ENCODE measurements at places on chromosomes 1 and 21.
A peak's percentile ranks its signal among the peaks of the same experiment; 100 is the strongest.

DNA sequence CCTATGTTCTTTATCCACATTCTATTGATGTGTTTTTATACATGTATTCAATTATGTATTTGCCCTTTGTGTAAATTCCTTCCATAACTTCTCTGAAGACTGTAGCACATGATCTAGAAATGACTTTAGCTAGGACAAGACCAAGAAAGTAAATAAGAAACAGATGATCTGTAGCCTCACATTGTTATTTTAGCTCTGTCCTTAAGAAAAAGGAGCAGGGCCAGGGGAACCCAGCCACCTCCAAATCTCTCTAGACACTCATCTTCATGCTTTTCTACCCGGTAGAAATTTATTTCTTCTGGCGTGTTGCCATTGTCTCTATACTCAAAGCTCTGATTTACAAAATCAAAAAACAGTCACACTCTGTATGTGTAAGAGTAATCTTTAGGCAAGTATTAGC, 27.1 kb downstream of the CDC7 start:
- no peak for DNase-seq

DNA sequence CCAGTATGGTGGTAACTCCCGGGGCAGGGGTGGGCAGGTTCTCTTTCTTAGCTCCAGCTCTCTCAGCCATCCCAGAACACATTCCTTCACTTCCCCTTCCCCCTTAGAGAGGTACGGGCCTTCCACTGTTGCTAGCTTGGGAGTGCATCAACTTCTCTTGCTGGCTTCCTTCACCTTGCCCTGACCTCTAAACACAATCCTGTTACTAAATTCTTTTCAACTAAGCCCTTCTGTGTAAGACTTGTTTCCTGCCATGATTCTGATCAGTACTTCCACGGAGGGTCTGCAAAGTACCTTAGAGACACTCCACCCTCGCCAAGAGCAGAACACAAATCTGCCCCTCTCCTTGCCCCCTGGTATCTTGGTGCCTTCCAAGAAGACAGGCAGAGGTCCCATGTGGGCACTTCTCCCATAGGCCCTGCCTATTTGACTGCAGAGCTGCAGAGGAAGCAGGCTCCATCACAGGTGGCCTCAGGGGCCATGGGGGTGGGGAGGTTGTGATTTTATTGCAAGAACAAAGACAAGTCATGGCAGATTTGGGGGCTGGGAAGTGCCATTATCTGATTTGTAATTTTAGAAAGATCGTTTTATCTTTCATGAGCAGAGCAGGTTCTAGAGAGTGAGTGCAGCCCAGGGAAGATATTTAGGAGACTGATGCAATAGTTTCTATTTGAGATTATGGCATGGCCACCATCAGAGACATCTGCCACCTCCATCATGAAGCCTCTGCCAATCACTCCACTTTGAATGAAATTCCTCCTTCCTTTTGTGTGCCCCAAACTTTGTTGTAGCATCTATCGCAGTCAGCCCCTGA, 182.5 kb upstream of the JUN start:
- DNase-seq = no peak

DNA sequence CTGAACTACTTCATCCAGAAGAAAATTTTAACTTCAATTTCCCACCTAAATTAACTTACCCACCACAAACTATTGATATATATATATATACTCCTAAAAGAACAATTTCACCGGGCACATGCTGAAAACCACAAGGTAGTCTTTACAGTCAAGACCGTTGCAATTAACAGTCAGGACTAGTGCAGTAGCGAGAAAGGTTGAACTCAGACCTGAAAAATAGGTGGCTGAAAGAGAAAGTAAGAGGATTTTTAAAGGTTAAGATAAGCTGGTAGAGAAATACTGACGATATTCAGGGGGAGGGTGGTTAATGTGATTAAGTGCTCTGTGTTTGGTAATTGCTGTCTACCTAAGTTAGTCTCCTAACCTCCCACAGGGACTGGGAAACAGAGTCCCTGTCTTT, 1153.5 kb upstream of the TMPRSS15 start:
- DNase-seq = no peak

DNA sequence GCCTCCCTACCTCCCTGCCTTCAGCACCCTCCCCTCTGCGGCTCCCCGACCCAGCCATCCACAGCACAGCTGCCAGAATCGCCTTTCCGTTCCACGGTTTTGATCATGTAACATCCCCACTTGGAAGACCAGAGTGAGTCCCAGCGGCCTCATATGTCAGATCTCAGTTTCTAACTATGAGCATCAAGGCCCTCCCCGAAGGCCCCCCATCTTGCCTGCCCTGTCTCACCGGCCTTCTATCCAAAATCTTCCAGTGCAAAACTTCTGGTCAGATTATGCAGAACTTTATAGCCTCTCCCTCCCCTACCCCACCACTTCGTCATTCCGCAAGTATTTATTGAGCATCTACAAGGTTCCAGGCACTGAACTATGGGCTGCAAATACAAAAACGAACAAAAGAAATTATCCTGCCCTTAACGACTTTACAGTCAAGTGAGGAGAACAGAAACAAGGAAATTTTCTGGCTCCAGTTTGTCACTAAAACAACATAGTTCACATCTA, 20.3 kb upstream of the LMX1A start:
- DNase-seq = no peak

GRCh38 chr1:173302890-173303829, 96.0 kb upstream of the TNFSF4 start:
- DNase-seq = no peak

DNA sequence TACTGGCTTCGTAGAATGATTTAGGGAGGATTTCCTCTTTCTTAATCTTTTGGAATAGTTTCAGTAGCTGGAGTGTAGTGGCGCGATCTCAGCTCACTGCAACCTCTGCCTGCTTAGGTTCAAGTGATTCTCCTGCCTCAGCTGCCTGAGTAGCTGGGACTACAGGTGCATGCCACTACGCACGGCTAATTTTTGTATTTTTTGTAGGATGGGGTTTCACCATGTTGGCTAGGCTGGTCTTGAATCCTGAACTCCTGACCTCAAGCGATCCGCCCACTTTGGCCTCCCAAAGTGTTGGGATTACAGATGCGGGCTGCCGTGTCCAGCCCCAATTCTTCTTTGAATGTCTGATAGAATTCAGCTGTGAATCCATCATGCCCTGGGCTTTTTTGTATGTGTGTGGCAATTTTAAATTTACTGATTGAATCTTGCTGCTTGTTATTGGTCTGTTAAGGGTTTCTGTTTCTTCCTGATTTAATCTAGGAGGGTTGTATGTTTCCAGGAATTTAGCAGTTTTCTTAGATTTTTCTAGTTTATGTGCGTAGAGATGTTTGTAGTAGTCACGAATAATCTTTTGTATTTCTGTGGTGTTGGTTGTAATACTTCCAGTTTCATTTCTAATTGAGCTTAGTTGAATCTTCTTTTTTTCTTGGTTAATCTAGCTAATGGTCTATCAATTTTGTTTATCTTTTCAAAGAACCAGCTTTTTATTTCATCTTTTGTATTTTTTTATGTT, 15.3 kb downstream of the MAN1C1 start:
- peak; percentile 23 for DNase-seq

DNA sequence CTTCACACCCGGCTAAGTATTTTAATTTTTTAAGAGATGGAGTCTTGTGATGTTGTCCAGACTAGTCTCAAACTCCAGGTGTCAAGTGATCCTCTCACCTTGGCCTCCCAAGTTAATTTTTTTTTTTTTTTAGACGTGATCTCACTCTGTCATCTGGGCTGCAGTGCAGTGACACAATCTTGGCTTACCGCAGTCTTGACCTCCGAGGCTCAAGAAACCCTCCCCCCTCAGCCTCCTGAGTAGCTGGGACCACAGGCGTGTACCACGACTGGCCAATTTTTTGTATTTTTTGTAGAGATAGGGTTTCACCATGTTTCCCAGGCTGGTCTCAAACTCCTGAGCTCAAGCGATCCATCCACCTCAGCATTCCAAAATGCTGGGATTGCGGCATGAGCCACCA, 11.7 kb upstream of the IFNLR1 start:
- no peak for DNase-seq

DNA sequence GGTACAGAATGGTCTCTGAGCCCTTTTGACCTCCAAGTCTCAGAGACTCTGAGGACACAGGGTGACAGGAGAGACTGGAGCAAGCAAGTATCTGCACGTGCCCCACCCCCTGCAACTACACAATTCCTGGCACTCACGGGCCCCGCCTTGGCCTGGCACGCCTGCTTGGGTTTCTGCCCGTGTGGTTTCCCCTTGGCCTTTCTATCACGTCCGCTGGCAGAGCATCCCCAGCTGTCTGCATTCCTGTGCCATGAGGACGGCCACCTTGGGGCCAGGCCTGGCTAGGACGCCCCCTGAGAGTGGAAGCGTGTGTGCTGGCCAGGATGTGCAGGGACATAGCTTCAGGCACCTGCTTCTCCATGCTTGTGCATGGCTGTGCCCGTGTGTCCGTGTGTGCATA, 14.3 kb upstream of the EDN2 start:
- DNase-seq = no peak

- DNase-seq = peak; percentile 16
These were observed 80.2 kb upstream of the GREM2 start for GRCh38 chr1:240691909-240692705.

GRCh38 chr1:184329245-184329953, 57.4 kb upstream of the C1orf21 start:
- no peak for DNase-seq

GRCh38 chr21:18384771-18385170, 18.8 kb downstream of the TMPRSS15 start:
- DNase-seq = no peak

DNA sequence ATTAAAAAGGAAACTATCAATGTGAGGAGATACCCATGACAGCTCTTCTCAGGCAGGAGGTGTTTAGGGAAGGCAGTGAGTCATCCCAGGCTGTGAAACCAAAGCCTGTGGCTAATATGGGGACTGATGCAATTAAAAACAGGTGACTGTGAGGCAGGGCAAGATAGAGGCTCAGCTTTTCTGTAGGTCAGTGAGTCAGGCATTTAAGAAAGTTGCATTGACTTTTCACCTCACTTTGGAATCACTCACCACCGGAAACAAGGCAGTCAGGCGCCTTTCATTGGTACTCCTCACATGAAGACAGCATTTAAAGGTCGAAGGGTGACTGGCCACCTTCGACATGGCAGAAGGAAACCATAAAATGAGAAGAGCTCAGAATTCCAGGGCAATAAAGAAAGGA, 54.5 kb downstream of the PAPPA2 start:
- no peak for DNase-seq

DNA sequence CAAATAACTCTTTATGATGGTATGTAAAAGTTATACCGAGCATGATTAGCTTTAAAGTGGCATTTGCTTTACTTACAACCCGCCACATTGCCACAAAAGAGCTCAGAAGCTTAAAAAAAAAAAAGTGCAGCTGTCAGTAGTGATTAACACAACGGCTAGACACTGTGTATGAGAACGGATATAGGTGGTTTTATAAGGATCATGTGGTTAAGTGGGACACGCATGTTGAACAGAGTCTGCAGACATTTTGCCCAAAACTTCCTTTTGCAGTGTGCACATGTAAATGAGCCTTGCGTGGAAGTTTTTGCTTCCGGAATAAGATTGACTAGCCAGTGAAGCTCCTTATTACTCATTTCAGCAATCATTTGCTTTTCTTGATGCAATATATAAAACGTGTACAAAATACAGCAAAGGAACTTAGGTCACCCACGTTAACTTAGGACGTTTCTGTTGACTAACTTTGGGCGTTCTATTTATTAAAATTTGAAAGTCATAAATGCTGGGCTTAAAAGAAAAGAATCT, 58.7 kb upstream of the RGS1 start:
- peak; percentile 45 for DNase-seq

- no peak for DNase-seq
These were observed 64.3 kb upstream of the RAVER2 start for GRCh38 chr1:64680599-64680998.

DNA sequence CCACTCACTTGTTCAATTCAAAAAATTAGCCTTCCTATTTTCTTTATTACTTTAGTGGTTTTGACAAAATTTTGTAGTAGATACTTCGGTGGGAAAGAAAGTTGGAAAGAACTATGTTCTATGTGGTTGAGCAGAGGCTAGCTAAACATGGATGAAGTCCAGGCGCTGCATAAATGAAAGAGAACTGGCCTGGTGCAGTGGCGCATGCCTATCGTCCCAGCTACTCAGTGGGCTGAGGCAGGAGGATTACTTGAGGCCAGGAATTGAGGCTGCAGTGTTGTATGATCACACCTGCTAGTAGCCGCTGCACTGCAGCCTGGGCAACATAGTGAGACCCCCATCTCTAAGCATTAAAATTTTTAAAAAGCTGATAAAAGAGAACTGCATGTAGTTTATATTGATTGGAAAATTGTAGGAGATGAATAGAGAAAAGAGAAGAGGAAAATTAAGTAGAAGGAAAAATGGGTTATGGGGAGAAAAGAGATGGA, 21.0 kb downstream of the IFNAR1 start:
- no peak for DNase-seq

DNA sequence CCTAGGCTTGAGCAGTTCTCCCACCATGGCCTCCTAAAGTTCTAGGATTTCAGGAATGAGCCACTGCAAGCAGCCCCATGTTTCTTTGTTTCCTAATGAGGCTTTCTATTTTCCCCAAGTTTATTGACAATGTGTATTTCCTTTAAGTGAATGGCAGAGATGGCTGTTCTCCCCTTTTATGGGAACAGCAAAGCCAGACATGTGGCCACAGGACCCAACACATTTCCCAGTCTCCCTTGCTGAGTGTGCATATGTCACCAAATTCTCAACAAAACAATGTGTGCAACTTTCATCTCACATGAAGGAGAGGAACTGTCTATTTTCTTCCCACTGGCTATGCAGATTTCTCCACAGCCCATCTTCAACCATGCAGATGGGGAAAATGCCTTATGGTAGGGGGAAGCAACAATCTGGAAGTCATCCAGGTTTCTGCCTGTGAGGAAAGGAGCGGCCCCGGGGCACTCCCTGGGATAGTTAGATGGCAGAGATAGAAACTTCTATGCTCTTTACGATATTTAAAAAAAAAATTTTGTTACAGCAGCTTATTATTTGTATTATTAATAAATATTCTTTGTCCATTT, 28.6 kb upstream of the MAP10 start:
- no peak for DNase-seq

DNA sequence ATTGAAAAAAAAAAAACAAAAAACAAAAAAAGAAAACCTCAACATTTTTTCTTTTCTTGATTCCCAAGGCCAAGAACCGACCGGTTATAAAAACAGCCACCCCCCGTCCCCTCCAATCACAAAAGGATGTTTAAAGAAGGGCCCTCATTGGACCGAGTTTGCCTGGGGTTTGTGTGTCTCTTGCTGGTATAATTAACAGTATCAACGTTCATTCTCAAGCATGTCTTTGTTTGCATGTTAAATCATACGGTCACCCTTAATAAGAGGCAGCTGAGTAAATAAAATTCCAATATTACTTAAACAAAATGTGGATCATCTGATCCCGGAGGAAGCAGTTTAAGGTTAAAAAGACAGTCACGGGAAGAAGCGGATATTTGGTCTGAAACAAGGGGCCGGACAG, 201.1 kb downstream of the PRDM2 start:
- no peak for DNase-seq

DNA sequence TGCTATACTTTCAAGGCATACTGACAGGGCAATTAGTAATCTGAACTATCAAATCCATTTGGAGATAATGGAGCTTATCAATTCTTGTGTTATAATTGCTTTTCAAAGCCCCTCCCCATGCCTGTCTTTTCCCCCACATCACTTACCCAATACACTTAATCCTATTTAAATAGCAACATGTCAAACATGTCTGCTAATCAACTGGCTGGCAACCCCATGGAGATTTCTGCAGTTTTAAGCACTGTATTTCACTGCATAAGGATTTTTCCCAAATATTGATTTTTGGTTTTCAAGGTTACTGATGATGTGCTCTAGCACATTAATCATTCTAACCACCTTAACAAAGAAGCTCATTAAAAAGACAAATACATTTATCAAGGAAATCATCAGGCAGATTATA, 800.3 kb downstream of the PLA2G4A start:
- DNase-seq = no peak

- peak; percentile 91 for DNase-seq
These were observed 13.2 kb upstream of the CELA3B start for GRCh38 chr1:21963477-21964217.
